PC-3 (cell line): ENCODE measurements at places on chromosomes 6 and 20.

DNA sequence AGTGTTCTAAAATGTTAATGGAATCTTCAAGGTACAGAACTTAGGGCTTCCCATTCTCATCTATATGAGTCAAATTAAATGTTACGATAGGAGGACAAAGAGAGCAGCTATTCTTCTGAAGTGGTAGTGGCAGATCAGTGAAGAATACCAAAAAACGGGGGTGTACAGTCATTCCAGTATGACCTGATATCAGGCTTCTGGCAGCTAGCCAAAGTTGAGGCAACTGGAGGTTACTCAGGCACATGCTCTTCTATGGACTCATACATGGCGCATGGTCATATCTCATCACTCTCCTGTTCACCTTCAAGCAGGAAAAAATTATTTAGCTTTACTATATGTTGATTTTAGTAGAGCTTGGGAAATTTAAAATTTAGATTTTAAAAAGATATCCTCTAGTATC is 1608.8 kb downstream of the GRIK2 start:
- DNase-seq: peak; percentile 2

DNA sequence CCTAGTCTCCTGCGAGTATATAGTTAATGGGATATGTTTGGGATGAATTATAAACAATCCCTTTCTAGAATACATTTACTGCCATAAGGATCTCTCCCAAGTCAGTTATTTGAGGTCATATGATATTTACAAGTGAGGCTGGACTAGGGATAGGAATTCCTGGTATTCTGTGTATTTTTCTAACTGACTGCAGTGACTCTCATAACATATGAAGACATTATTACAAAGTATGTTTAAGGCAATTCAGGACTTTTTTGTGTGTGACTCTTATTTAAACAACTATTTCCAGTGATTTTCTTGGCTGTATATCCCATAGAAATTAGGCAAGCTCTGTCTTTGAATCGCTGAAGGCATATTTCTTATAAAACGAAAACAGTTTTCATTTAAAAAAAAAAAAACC is 18.4 kb upstream of the TNFAIP3 start:
- DNase-seq: no peak

GRCh38 chr6:20811109-20811761 is 277.0 kb downstream of the CDKAL1 start:
- peak; percentile 90 for DNase-seq

- peak; percentile 55 for DNase-seq
Observed at GRCh38 chr20:4633780-4634179, 87.9 kb upstream of the PRND start.

DNA sequence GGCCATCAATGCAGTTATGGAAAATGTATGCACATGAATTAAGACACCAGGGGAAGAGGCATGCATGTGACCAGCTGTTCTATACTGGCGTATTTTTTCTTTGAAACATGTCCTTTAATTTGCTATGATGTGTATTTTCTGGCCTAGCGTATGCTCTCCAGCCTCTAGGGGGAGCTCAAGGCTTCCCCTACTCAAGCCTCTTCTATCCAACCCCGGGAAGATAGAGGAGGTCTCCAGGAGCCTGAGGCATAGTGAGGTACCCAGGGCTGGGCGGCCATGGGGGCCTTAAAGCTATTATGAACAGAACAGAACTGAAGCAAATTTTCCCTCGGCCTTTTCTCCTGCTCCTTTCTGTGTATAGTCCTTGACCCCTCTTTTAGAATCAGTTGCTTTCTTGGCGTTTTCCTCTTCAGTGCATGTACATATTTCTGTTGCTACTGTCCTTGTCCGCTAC is 528.9 kb downstream of the MAFB start:
- DNase-seq: peak; percentile 33

- DNase-seq: no peak
Observed at GRCh38 chr20:53495398-53496092, 98.1 kb downstream of the ZNF217 start.

GRCh38 chr6:31332637-31333602 is 24.1 kb downstream of the HLA-B start:
- no peak for DNase-seq

DNA sequence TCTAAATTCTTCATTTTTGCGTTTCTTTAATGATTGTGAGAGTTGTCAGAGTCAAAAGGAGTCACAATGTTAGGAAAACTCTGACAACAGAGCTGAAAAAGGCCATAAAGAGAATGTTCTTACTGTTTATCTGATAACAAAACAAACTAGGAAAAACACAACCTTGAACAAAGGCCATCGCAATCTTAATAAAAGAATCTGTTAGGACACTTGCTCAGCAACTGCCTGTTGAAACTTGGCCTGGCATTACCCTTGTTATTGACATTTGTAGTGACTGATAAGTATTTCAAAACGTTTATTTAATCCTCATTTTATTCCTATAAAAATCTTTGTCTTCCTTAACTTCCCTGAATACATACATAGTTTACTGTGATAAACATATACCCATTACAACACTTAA is 15.7 kb downstream of the GSTA1 start:
- no peak for DNase-seq

DNA sequence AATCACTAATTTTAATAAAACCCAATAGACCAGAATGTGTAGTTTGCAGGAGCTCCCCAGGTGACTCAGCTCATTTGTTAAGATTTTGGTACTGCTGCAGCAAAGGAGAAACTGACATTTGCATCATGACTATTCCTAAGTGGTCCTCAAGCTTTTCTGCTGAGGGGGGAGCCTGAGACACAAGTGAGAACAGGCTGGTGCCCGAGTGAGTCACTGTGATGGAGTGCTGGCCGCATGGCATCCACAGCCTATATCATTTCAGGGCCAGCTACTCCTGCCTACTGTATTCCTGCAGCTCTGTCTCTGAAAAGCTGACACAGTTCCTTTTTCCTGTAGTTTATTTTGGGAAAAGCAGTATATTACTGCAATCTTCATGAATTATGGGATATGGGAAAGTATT is 113.7 kb upstream of the ENPP5 start:
- DNase-seq: no peak

DNA sequence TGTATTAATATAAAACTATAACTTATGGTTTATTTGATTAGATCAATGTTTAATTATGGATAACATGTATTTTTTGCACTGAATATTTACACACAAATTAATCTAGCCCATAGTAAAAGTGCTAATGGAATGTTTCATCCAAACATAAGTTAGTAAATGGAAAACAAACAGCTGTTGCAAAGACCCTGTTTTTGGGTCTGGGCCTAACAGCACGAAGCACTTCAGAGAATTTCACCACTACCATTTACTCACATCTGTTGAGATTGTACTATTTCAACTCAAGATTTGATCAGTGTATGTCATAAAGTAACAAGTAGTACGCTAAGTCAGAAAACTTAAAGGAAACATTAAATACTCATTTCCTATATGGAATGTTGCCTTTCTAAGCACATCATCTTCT is 359.6 kb downstream of the LAMA2 start:
- DNase-seq: no peak

DNA sequence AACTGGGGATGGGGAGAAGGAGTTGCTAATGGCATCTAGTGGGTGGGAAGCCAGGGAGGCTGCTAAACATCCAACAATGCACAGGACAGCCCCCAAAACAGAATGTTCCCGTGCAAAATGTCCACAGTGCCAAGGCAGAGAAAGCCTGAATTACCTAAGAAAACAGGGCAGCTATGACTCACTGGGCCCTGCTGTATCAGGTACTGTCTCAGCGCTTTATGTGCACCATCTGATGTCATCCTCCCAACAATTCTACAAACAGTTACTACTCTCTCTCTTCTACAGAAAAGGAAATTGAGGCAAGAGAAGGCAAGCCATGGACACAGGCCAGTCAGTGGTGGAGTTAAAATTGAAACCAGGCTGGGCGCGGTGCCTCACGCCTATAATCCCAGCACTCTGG is 3.1 kb downstream of the YTHDF1 start:
- no peak for DNase-seq

GRCh38 chr6:76752841-76753240 is 680.4 kb upstream of the IMPG1 start:
- DNase-seq: no peak

- DNase-seq: no peak
Observed at GRCh38 chr20:34449674-34450592, 66.3 kb upstream of the DYNLRB1 start.

DNA sequence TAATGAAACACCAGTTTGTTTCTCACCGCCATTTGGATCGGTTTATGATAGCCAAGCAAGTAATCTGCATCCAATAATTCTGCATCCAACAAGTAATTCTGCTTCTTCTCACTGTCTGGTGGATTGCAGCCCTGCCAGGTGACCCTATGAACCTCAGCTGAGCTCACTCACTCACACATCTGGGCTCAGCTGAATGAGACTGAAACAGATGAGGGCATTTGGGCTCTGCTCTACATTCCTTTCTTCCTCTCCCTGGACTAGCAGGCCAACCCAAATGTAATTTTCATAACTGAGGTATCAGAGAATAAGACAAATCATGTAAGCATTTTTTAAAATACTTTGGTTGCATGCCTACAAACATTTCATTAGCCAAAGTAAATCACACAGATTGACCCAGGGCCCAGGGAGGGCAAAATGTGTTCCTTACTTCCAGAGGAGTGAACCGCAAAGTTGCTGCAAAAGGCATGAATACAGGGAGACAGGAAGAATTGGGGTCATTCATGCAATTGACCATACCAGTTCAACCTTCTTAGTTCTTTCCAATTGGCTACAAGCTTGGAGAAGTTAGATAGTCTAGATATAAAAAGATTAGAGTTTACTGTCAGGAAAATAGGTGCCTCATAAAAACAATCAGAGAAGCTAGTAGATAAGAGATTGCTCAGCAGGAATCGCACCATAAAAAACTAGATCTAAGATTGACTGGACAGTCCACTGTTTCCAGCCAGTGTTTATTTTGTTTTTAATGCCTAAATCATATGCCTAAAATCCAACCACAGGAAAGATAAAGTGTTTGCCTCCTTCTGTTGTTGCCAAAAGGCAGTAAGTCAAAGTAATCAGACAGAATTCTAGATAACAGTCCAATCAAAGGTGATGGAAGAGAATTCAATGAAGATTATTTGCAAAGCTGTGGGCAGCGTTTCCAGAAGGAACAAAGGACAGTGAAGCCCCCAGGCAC is 43.7 kb downstream of the CBLN4 start:
- no peak for DNase-seq

DNA sequence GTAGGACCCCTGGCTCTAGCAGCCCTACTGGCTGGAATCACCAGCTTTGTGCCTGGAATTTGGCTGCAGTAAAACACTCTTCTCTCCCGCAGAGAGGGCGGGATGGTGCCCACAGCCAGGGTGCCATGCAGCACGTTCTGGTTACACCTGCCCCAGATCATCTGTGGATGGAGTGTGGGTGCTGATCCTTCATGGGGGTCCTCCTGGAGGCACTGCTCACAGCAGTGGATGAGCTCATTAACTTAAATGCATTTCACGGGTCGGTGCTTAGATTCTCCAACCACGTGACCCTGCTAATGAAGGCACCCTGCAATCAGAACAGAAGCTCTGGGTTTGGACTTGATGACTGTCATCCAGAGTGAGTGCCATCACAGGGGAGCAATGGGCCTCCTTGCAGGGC is 138.6 kb upstream of the AFDN start:
- DNase-seq: no peak

- no peak for DNase-seq
Observed at GRCh38 chr20:8344631-8345030, 212.6 kb downstream of the PLCB1 start.

GRCh38 chr6:97175806-97176205 is 107.2 kb downstream of the MMS22L start:
- no peak for DNase-seq

DNA sequence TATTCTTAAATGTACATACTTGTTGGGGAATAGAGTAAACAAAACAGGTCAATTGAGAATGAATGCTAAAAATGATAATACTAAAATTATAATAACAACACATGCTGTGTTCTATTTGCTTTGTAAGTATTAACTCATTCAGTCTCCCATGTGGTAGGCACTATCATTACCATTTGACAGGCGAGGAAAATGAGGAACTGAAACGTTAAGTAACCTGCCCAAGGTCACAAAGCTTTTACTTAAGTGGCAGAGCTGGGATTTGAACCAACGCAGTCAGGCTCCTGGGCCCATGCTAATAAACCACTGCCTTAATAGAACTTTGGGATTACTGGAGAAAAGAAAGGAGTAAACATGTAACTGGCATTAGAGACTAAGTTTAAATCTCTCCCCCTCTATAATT is 3.8 kb downstream of the NSFL1C start:
- DNase-seq: no peak

DNA sequence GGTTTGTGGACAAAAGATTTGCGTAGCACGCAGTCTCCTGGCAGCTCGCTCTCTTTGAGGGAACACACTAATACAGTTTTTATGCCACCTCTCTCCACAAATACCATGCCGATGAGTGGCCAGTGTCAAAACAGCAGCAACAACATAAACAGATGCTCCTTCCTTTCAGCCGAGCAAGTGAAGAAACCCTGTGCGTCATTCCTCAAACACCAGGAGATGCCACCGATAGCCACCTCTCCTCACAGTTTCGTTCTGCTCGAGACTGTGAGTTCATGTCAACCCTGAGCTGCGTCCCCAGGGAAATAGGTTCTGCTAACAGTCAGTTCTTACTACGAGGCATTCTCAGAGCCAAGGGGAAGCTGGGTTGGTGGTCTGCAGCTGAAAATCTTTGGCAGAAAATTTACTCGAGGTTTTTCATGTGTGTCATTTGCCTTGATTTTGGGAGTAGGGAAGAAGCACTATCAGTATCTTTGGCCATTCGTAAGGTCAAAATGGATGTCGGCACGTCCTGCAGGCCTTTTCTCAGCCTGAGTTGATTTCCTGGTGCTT is 59.9 kb downstream of the EYA2 start:
- DNase-seq: peak; percentile 86

DNA sequence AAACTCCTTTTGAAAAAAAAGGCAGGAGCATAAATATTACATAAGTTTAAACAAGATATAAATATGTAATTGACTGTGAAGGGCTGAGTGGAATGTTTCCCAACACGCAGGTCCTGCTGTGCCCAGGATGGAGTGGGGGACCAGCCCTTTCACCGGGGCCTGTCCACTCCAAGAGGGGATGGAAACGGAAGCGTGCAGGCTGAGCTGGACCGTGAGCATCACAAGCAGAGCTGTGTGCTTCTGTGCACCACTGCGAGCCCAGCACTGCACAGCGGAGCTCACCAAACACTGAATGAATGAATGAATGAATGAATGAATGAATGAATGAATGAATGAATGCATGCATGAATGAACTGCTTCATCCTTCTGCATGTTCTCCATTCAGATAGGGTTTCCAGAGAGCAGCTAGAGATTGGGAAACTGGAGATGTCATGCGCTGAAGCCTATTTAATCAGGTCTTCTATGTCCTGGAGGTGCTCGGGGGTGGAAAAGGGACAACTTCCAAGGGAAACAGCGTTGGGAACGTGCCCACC is 157.7 kb downstream of the ANKRD60 start:
- DNase-seq: no peak

DNA sequence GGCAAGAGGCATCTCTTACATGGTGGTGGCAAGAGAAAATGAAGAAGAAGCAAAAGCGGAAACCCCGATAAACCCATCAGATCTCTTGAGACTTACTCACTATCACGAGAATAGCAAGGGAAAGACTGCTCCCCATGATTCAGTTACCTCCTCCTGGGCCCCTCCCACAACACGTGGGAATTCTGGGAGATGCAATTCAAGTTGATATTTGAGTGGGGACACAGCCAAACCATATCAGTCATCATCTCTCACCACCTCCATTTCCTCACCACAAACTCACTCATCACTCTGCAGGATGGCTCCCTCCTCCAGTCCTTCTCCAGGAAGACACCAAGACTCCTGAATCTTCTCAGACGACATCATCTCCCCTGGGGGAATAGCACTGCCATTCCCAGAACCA is 25.8 kb upstream of the SLC16A10 start:
- no peak for DNase-seq

GRCh38 chr6:166439366-166440091 is 56.8 kb upstream of the MPC1 start:
- no peak for DNase-seq

GRCh38 chr6:167851370-167851952 is 24.8 kb downstream of the AFDN start:
- no peak for DNase-seq
